HFFc6 (cell line): ENCODE measurements at places on chromosomes 16 and 17.

- no peak for DNase-seq
Observed at GRCh38 chr17:36592716-36593321, 1.1 kb downstream of the DHRS11 start.

GRCh38 chr17:2874189-2874686, 78.0 kb downstream of the RAP1GAP2 start:
- DNase-seq, result no peak

- DNase-seq, result peak; percentile 43
Observed at GRCh38 chr17:60107526-60108257, 29.0 kb upstream of the HEATR6 start.

DNA sequence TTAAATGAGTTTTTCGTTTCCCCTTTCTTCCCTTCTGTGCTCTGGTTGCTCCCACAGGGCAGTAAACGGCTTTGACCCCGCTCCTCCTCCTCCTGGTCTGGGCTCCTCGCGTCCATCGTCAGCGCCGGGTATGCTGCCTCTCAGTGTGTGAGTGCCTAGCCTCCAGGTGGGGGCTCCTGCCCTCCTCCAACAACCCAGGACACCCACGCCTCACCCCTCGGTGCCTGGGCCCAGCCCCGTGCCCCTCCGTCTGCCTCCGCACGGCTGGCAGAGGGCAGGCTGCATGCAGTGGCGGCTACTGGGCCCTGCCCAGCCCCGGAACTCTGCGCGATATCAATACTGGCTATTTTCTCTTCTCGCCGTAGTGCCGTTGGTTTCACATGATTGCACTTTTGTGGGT, 31.2 kb downstream of the NDEL1 start:
- no peak for DNase-seq

- DNase-seq, result no peak
Observed at GRCh38 chr16:87417528-87417910, 25.4 kb downstream of the MAP1LC3B start.
